Right renal pelvis (tissue), 4 donors: ENCODE measurements at places on chromosomes 1 and 21. TPM values are rescaled to one million over a fixed set of nuclear protein-coding genes. Genes with fewer than 3 reads are reported as not detected.

The PADI2 gene
- 2.6 TPM for polyA plus RNA-seq

- DNase-seq: no peak
Measured at GRCh38 chr1:222057162-222057561, 315.3 kb upstream of the DUSP10 start.

The KRTAP19-3 gene
- polyA plus RNA-seq: not detected

The FOXD2 gene
- 5.6 TPM for polyA plus RNA-seq

GRCh38 chr1:16146279-16147155 is 9.4 kb downstream of the EPHA2 start:
- peak; percentile 87 for DNase-seq

GRCh38 chr1:41167667-41168066 is 74.4 kb downstream of the SCMH1 start:
- DNase-seq: no peak
